ENCODE measurements at places on chromosomes 5 and 9.
A peak's percentile ranks its signal among the peaks of the same experiment; 100 is the strongest.

- no peak for DNase-seq
Measured at GRCh38 chr9:116154976-116155697, 1.5 kb downstream of the PAPPA start.

GRCh38 chr5:127392762-127393161 is 102.2 kb downstream of the MEGF10 start:
- no peak for DNase-seq

GRCh38 chr5:140227046-140227445 is 52.1 kb downstream of the CYSTM1 start:
- DNase-seq = no peak

GRCh38 chr9:100020121-100020795 is 78.5 kb downstream of the ERP44 start:
- DNase-seq = no peak

DNA sequence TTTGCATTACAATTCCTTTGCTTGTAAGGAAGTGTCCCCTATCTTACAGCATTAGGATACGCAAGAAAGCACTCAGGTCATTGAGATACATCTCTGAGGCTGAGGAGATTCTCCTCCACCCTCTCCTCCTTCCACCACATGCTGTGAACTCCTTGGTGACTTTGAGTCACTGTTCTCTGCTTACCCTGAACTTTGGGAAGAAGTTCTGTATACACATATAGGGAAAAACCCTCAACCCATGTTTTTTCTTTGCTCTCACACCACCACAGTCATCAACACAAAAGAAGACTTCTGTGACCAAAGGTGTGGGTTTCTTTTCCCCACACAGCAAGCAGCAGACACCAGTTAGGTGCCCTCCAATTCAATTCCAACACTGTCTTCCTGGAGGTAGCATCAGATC is 38.1 kb downstream of the CNOT6 start:
- no peak for DNase-seq

DNA sequence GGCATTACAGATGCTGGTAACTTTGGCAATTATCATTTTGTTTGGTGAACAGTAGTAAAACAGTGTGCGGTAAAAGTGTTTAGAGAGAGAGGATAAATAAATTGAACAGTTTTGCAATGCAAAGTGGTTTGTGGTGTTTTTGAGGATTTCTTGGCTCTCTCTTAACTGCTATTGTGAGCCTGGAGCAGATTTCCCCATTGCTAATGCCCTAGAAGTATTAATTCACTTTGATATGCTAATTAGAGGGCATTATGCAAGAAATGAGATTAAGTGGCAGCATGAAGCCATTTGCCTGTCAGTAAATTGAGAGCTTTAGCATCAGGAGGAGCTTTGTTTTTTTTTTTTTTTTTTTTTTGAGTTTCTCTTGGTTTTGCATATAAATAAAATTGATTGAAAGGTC is 8.2 kb downstream of the PBX3 start:
- no peak for DNase-seq

GRCh38 chr5:80231243-80231642 is 24.6 kb downstream of the SERINC5 start:
- no peak for DNase-seq

- no peak for DNase-seq
Measured at GRCh38 chr5:139046551-139046950, 151.6 kb downstream of the SIL1 start.

DNA sequence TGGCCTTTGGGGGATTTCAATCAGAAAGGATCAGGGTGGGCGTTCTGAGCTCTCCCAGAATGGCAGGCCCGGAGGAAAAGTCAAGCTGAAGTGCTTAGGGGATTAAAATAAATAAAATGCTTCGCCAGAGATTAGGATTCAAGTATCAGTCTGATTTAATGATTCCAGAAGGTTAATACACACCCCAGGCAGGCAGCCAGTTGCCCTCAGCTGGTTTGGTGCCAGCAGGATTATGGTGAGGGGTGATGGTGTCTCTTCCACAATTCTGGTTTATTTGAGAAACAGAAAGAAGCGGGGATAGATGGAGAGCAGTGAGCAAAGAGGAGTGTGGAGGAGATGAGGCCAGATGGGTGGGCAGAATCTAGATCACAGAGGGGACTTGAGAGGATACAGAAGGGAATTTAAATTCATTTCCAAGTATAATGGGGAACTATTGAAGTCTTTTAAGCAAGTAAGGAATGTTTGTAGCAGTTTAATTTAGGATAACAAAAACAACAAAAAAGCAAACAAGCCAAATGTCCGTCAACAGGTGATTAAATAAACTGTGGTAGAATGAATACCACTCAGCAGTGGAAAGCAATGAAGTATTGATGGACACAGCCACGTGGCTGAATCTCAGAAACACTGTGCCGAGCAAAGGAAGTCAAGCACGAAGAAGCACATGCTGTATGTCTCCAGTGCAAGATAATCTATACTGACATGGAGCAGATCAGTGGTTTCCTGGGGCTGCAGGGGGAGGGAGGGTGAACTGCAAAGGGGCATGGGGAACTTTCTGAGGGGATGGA is 297.7 kb downstream of the MSX2 start:
- DNase-seq = no peak

- DNase-seq = no peak
Measured at GRCh38 chr5:42759456-42759855, 2.8 kb downstream of the CCDC152 start.

DNA sequence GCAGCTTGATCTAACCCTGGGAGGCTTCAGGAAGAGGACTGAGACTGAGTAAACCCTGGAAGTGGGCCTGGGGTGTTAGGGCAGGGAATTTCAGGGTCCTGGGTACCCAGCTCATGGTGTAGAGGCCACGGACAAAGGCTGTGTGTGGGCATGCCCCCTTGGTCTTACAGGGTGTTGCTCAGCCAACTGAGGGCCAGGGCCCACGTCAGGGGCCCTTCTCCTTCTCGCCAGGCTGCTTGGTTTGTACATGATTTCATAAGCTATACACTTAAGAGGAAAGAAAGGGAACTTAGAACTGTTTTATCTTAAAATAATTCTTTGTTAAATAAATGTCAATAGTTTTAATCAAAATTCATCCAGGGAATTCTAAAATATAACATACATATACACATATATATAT is 95.4 kb downstream of the TLE4 start:
- DNase-seq = no peak

GRCh38 chr5:151195622-151196021 is 28.3 kb downstream of the CCDC69 start:
- DNase-seq = no peak

- DNase-seq = no peak
Measured at GRCh38 chr9:117034866-117035265, 347.8 kb downstream of the TRIM32 start.

GRCh38 chr9:33446946-33447798 is at the start of gene AQP3:
Gene AQP3 (minus strand): TSS chr9:33447593. CDS start chr9:33447530, 63 bp downstream.
- peak; percentile 67 for DNase-seq

DNA sequence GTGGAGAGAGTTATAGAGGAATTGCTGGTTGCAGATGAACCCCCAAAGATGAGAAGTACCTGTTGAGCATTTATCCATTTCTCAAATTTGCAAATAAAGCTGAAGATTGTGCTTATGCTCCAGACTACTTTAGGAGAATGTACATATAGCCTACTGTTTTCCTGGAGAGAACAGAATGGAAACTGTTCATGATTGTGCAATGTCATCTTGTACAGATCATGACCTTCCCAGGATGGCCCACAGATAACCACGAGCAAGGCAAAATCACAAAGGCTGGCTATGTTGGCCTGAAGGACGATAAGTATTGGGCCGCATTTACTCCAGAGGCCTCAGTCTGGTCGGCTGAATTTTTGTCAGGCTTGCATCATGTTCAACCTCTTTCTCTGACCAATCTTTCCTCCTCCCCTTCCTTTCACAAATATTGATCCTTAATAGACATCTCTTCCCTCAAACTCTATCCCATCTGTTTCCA is 28.5 kb upstream of the RICTOR start:
- DNase-seq = no peak

DNA sequence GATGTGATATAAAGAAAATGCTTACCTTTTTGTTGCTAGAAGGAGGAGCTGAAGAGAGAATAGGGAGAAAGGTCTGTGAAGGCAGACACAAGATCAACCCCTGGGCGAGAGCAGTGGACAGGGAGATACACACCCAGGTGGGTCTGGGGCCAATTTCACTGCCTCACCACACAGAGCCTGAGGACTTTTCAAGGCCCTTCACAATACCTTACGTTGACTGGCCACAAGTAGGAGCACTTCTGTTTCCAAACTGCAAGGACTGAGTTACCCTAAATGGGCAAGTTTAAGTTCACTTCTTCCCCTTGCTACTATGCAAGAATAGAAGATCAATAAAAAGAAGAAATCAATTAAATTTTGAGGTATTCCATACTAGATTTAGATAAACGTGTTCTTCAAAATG is 174.5 kb upstream of the SLC12A2 start:
- no peak for DNase-seq

DNA sequence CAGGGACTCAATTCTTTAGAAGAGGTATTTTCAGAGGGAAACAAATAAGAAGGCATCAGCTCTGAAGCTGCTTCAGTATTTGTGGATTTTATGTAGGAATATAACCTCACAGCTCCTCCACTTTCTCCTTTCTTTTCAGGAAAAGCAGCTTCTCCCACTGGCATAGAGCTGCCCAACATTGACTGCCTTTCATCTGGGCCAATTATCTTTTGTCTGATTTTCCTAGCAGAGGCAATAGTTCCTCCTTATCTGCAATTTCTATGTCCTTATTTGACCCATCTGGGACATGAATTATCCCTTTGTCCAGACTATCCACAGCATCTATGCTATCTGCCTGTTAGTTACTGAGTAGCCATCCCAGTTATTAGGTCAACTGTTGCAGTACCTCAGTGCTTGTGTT is 1671.2 kb upstream of the ACO1 start:
- no peak for DNase-seq

GRCh38 chr9:121812159-121812735 is 160.8 kb downstream of the DAB2IP start:
- DNase-seq = no peak

GRCh38 chr9:121960665-121961064 is 132.4 kb downstream of the TTLL11 start:
- DNase-seq = no peak

GRCh38 chr9:106757514-106757913 is 105.5 kb upstream of the ZNF462 start:
- no peak for DNase-seq

GRCh38 chr5:145450286-145450885 is 384.8 kb downstream of the PRELID2 start:
- DNase-seq = no peak

- no peak for DNase-seq
Measured at GRCh38 chr5:176650354-176650884, 3.1 kb downstream of the TSPAN17 start.

DNA sequence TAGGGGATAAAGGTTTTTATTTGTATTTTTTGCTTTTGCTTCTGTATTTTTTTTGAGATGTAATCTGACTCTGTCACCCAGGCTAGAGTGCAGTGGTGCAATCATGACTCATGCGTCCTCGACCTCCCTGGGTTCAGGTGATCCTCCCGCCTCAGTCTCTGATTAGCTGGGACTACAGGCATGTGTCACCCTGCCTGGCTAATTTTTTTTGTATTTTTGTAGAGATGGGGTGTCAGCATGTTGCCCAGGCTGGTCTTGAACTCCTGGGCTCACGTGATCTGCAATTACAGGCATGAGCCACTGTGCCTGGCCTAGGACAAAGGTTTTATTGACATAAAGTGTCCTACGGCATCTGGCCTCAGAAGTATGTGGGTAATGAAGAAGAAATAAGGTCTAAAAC is 297.1 kb upstream of the C9orf72 start:
- DNase-seq = no peak

GRCh38 chr5:110623874-110624273 is 102.6 kb downstream of the TMEM232 start:
- no peak for DNase-seq

DNA sequence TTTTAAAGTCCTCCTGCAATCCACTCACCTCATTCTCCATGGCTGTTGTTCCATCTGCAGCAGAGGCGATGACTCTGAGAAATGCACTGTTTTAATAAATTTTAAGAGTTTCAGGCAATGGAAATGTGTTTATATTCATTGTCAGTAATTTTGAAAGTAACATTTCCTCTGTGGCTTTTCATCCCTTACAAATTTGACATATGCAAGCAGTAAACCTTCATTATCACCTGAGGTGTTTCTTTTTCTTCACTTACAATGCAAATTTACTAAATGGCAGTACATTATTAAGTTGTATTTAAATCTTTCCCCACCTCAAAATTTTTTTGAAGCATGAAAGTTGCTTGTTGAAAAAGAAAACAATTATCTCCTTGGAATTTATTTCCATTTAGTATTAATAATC is 136.9 kb downstream of the DIRAS2 start:
- DNase-seq = no peak

DNA sequence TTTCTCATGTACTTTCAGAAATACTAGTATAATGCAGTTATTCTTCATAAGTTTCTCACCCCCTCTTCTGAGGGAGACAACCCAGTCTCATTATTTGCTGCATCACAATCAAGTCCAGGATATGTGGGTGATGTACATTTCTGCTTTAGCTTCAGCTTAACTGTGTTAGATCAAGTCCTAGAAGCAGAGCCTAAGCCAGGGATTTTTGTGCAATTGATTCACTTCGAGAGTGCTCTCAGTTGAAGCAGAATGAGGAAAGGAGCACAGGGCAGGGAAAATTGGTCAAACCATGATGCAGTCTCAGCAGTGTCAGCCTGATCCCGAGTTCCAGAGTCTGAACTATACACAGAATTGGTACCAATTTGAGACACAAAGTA is 15.1 kb downstream of the HNRNPK start:
- DNase-seq = no peak

- DNase-seq = no peak
Measured at GRCh38 chr5:44245935-44246334, 143.3 kb downstream of the FGF10 start.

GRCh38 chr9:117395151-117395650 is 19.7 kb downstream of the ASTN2 start:
- DNase-seq = no peak

- DNase-seq = no peak
Measured at GRCh38 chr5:159120446-159120845, 20.7 kb upstream of the EBF1 start.

DNA sequence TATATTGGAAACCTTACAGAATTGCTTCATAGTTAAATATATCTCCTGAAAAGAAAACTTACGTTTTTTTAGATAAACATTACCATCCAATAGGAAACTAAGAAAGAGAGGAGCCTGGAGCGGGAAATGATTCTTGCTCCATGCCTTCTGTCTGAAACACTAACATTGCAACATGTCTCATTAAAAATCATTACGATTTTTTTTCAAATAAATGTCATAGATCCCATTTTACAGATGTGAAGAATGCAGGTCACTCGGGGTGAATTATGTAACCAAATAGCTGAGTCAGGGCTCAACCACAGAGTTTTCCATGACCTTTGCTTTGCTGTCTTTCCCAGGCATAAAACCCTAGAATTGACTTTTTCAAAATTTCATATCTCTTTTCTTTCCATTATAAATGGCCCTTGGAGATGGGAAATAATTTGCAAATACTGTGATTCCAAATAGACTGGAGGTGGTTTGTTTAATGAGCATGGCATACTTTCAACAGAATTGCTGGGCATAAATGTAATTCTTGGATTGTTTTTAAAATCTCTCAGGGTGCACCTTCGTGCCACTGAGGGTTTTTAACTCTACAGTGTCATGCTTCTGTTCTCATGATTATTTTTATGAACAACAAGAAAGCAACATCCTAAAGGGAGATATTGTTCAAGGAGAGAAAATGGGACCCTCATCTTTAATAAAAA is 302.8 kb downstream of the EBF1 start:
- DNase-seq = no peak

- DNase-seq = no peak
Measured at GRCh38 chr5:16976625-16977008, 40.5 kb upstream of the MYO10 start.

Measured in T follicular helper cell (primary cell).